Prostate gland (tissue), 2 donors: ENCODE measurements at places on chromosomes 11 and 22. TPM values are rescaled to one million over a fixed set of nuclear protein-coding genes. Genes with fewer than 3 reads are reported as not detected.
A peak's percentile ranks its signal among the peaks of the same experiment; 100 is the strongest.

The MN1 gene
- total RNA-seq, result 5.5 TPM

The OR10D3 gene
- not detected for total RNA-seq

The EMID1 gene
- total RNA-seq, result 14.7 TPM

The SCARF2 gene
- 28.6 TPM for total RNA-seq

The FDX1 gene
- 12.8 TPM for total RNA-seq

The GP1BB gene
- 60.3 TPM for total RNA-seq

The PSMD13 gene
- total RNA-seq, result 129 TPM

The ARHGAP8 gene
- total RNA-seq, result 64.5 TPM

The MRGPRX1 gene
- not detected for total RNA-seq

DNA sequence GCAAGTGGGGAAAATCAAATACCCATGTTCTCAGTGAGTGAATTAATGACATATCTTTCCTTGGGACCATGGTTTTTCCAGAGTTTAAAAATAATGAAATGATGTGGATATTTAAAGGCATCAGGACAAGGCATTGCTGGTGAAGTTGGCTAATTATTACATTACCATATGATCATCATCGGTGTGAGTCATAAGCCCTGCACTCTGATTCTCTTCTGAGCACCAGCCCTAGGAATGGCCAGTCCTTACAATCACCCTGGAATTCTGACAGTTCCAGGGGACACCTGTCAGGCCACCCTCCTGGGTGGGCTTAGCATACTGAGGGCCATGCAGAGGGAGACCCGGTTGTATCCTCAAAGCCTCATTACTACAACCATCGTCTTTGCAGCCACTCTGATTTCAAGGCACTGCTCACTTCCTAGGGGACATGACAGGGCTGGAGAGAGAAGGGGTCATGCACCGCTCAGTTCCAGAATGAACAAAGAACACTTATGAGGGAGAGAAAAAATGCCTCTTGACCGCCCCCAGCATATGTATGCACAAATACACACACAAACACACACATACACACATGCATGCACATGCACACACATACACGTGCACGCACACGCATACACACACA, 365.0 kb downstream of the MIAT start:
- no peaks in the 10 kb centered on the region for H3K4me1 ChIP-seq
- no peaks in the 10 kb centered on the region for H3K36me3 ChIP-seq
- DNase-seq, result no peak
- H3K4me3 ChIP-seq, result no peak overlapping the region
- H3K27ac ChIP-seq, result no peak overlapping the region

DNA sequence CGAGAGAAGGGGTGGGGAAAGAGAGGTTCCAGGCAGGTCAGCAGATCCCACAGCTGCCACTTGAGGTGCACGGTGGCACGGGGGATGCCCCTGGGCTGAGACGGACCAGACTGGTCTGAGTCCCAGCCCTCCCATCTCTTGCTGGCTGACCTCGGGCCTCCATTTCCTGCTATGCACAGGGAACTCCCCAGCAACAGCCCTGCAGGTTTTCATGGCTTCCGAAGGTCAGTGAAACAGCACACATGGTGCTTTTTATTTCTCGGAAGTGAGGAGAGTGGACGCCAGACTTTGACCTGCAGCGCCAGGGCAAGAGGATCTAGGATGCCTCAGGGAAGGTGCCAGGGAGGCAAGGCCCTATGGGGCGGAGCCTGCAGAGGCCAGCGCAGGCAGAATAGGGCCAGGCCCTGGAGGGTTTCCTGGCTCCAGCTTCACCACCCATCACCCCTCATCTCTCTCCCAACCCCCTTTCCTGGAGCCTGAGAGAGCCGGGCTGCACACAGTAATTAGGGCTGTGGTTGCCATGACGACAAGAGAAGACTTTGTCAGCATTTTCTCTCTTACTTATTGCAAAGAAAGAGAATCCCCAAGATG, 29.5 kb downstream of the SLC22A12 start:
- H3K27me3 ChIP-seq, result no peaks in the 10 kb centered on the region
- no peaks in the 10 kb centered on the region for H3K36me3 ChIP-seq
- DNase-seq, result no peak
- H3K4me1 ChIP-seq, result no peaks in the 10 kb centered on the region
- no peak overlapping the region for H3K4me3 ChIP-seq

GRCh38 chr11:120815319-120816100, 208.4 kb upstream of the TBCEL start:
- no peaks in the 10 kb centered on the region for H3K27me3 ChIP-seq
- DNase-seq, result peak; percentile 45
- H3K4me3 ChIP-seq, result no peak overlapping the region
- H3K36me3 ChIP-seq, result no peaks in the 10 kb centered on the region
- peaks cover 11% of the 10 kb centered on the region for H3K4me1 ChIP-seq
- no peak overlapping the region for H3K27ac ChIP-seq

- H3K4me1 ChIP-seq, result no peaks in the 10 kb centered on the region
- no peaks in the 10 kb centered on the region for H3K27me3 ChIP-seq
- H3K36me3 ChIP-seq, result no peaks in the 10 kb centered on the region
- no peak overlapping the region for H3K27ac ChIP-seq
- no peak for DNase-seq
Measured at GRCh38 chr11:119567688-119568582, 145.0 kb upstream of the THY1 start.

DNA sequence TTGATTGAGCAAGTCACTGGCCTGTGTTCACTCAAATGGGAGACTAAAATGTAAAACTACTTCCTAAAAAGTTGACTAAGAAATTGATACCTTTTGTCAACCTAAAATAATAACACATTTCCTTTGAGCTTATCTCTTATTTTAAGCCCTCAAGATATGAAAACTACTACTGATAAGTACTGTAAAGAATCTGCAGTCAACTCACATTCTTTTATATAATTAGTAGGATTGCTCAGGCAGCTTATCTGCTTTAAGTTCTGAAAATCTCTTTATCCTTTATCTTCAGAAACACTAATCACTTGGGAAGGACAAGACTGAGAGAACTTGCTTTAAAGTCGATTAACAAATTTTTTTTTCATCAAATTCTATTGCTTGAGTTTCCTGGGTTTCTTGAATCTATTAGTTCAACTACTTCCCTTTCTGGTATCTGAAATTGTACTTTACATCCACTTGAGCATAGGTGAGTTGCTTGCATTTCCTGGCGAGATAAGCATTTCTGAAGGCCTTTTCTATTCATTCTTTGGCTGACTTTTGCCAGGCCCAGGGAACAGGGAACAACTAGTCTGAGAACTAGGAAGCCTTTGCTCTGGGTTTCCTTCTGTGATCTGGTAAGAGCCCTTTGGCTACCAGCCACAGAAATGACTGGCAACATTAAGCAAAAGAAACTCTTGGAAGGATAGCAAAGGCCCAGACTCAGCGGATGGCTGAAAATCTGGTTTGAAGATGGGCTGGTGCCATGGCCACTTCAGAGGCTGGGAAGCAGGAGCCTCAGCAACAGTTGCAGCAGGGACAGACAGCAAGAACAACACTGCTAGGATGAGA, 19.3 kb upstream of the CSRP3 start:
- H3K36me3 ChIP-seq, result no peaks in the 10 kb centered on the region
- H3K27ac ChIP-seq, result no peak overlapping the region
- H3K4me1 ChIP-seq, result no peaks in the 10 kb centered on the region
- H3K4me3 ChIP-seq, result no peak overlapping the region

DNA sequence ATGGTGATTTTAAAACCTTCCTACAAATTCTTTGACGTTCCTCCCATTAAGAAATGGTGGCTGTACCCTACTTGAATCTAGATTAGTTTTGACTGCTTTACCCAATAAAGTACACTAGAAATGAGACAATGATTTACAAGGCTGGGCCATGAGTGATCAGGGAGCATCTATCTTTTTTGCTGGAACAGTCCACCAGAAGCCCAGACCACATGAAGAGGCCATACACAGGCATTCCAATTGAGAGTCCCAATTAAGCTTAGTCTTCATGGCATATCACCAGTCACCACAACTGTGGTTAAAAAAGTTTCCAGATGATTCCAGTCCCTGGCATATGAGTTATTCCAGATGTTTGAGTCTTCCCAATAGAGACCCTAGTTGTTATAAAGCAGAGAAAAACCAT, 39.5 kb downstream of the FAM76B start:
- no peaks in the 10 kb centered on the region for H3K36me3 ChIP-seq
- no peaks in the 10 kb centered on the region for H3K27me3 ChIP-seq
- no peak for DNase-seq
- H3K4me1 ChIP-seq, result no peaks in the 10 kb centered on the region

- no peak overlapping the region for H3K4me3 ChIP-seq
- H3K27me3 ChIP-seq, result no peaks in the 10 kb centered on the region
- no peak for DNase-seq
- H3K36me3 ChIP-seq, result no peaks in the 10 kb centered on the region
- no peak overlapping the region for H3K27ac ChIP-seq
Measured at GRCh38 chr11:61717286-61718033, 35.0 kb upstream of the MYRF start.

GRCh38 chr22:42313804-42314581, 43.5 kb upstream of the TCF20 start:
- no peak overlapping the region for H3K4me3 ChIP-seq
- no peak overlapping the region for H3K27ac ChIP-seq
- peaks cover 8% of the 10 kb centered on the region for H3K4me1 ChIP-seq
- no peaks in the 10 kb centered on the region for H3K36me3 ChIP-seq

DNA sequence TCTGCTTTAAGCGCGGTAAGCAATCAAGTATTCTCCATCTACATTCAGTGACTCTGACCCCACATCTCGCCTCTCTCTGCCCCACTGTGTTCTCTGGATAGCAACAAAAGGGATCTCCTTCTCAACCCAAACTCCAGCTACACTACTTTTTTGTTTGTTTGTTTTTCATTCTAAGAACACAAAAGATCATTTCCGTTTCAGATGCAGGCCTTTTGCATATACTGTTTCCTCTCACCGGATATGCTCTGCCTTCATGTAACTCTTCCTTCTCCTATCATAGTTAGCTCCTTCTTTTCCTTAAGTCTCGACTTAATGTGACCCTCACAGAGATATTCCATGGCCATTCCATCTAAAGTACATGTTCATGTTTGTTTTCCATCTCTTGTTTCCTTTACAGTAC, 179.8 kb upstream of the MTMR2 start:
- no peaks in the 10 kb centered on the region for H3K36me3 ChIP-seq
- no peak for DNase-seq
- H3K4me1 ChIP-seq, result no peaks in the 10 kb centered on the region
- no peak overlapping the region for H3K27ac ChIP-seq
- H3K4me3 ChIP-seq, result no peak overlapping the region

DNA sequence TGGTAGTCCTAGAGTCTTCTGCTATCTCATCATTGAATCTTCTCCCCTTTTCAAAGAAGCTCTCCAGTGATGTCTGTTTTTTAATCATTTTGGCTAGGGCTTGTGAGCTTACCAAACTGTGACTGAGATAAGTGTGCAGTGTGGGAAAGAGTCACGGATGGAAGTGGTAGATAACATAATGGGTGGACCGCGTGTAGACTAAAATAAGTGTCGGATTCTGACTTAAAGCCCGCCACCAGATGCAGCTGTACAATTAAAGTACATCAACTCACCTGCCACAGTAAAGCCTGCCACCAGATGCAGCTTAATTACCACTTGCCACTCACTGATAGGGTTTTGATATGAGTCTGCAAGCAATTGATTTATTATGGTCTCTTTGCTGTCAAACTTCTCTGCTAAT, 581.5 kb downstream of the LRRC4C start:
- H3K27me3 ChIP-seq, result no peaks in the 10 kb centered on the region
- H3K27ac ChIP-seq, result no peak overlapping the region
- no peak overlapping the region for H3K4me3 ChIP-seq
- no peaks in the 10 kb centered on the region for H3K4me1 ChIP-seq
- no peak for DNase-seq

DNA sequence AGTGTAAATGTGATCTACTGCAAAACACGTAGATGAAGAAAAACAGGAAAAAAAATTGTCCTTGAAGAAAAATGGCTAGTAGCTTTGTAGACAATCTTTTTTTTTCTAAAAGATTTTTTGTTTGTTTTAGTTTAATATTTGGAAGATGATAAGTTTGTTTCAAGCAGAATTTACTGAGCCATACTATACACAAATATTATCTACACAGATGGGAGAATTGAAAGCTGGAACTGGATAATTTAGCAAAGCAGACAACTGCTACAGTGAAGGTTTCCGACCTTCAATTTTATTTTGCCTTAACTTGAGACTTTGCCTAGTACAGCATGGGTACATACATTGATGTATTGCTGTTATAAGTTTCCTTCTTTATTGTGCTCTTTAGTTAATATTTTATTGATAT, 313.0 kb upstream of the PDGFD start:
- H3K4me1 ChIP-seq, result no peaks in the 10 kb centered on the region
- no peaks in the 10 kb centered on the region for H3K36me3 ChIP-seq
- H3K27ac ChIP-seq, result no peak overlapping the region
- no peak overlapping the region for H3K4me3 ChIP-seq

- no peak overlapping the region for H3K4me3 ChIP-seq
- H3K27me3 ChIP-seq, result no peaks in the 10 kb centered on the region
- H3K4me1 ChIP-seq, result no peaks in the 10 kb centered on the region
- no peak overlapping the region for H3K27ac ChIP-seq
Measured at GRCh38 chr22:28855355-28856094, 27.8 kb upstream of the ZNRF3 start.

GRCh38 chr11:108571001-108571400, 22.6 kb downstream of the EXPH5 start:
- DNase-seq, result no peak
- no peak overlapping the region for H3K27ac ChIP-seq
- no peaks in the 10 kb centered on the region for H3K27me3 ChIP-seq
- H3K4me1 ChIP-seq, result no peaks in the 10 kb centered on the region
- no peaks in the 10 kb centered on the region for H3K36me3 ChIP-seq

DNA sequence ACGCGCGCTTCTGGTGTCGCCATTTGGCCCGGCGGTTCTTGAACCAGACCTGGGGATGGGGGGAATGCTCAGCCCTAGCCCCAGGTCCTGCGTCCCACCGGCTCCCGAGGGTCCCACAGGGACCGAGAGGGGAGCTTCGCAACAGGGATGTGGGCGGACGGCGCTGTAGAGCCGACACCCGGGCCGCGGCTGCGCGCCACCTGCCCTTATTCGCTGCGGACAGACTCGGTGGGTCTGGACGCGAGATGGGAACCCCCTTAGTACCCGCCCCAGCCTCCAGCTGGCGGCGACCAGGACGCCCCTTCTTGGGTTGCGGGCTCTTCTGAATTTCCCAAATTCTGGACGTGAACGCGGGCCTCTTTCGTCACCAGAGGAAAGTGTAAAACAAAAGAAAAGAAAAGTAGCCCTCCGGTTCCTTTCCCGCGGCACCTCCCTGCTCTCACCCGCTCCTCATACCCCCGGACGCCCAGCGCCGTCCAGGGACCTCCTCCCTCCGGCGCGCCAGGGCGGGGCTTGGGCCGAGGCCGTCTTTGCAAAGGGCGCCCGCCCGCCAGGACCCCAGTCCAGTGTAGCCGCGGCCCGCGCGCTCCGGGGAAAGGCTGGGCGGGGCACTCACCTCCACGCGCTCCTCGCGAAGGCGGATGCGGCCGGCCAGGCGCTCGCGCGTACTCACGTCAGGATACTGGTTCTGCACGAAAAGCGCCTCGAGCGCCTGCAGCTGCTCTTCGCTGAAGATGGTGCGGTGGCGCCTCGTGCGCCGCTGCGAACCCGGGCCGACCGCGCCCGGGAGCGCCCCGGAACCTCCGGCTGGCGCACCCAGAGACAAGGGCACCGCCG, 827 bp downstream of the GSC2 start:
- peaks cover 11% of the 10 kb centered on the region for H3K27me3 ChIP-seq
- H3K36me3 ChIP-seq, result no peaks in the 10 kb centered on the region
- H3K27ac ChIP-seq, result no peak overlapping the region
- H3K4me1 ChIP-seq, result peaks cover 3% of the 10 kb centered on the region
- DNase-seq, result no peak
- H3K4me3 ChIP-seq, result peak overlapping the region; percentile 15
